NCI-H2029 treated with DMSO at 0.1 percent for 48 hours (cell line): ENCODE measurements at places on chromosomes 6 and 20.

GRCh38 chr20:50247196-50248094 lies 56.8 kb downstream of the CEBPB start:
- DNase-seq = no peak

- no peak for DNase-seq
Observed at GRCh38 chr6:167798453-167798852, 28.3 kb upstream of the AFDN start.

- no peak for DNase-seq
Observed at GRCh38 chr6:41515995-41516394, 30.2 kb upstream of the FOXP4 start.

- no peak for DNase-seq
Observed at GRCh38 chr6:51619042-51619799, 468.2 kb downstream of the PKHD1 start.

DNA sequence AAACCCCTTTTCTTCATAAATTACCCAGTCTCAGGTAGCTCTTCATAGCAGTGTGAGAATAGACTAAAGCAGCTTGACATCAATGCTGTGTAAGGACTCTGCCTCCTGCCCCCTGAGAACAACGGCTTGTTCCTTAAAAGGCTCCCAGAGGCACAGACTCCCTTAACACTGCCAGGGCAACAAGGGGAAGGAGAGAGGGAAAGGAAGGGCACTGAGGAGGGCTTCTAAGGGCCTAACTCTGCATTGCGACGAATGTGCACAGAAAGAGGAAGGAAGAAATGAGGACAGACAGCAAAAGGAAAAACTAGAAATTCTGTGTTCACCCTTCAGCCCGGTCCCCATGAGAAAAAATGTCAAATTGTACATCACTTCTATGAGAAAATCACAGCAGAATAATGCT lies 74.0 kb downstream of the AGPAT4 start:
- DNase-seq = no peak

GRCh38 chr6:142002825-142003405 lies 129.8 kb upstream of the GJE1 start:
- no peak for DNase-seq

DNA sequence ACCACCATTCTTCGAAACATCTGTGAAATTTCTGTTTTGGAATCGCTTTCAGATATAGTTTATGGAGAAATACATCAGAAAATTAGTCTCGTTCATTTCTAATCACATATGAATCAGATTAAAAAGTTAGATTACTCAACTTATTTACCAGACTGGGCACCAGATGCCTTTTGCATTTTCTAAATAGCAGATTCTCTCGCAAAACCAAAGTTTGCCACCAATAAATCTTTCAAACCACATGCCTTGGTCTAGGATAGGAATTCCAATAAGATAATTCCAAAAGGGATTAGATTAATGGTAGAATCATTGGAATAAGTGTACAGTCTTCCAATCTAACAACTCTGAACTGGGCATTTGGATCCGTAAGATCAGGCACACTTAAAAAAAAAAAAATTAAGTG lies 160.4 kb upstream of the TAB2 start:
- DNase-seq = no peak

DNA sequence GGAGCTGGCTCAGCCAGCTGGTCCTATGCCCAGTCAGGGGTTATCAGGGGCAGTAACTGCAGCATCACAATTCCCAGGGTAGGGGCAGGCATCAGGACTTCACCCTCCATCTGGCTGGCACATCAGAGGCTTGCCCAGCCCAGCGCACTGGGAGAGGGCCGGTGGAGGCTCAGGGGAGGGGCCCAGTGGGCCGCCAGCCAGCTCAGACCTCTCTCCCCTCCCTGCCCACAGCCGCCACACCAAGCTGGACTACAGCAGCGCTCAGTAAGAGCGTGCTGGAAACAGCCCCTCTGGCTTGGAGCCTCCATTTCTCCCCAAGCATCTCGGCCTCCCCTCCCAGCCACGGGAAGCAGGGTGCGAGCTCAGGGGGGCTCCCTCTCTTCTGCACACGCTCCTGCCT lies 22.0 kb downstream of the ADA start:
- no peak for DNase-seq
